T-helper 17 cell (primary cell): ENCODE measurements at places on chromosomes 1 and 21.
A peak's percentile ranks its signal among the peaks of the same experiment; 100 is the strongest.

DNA sequence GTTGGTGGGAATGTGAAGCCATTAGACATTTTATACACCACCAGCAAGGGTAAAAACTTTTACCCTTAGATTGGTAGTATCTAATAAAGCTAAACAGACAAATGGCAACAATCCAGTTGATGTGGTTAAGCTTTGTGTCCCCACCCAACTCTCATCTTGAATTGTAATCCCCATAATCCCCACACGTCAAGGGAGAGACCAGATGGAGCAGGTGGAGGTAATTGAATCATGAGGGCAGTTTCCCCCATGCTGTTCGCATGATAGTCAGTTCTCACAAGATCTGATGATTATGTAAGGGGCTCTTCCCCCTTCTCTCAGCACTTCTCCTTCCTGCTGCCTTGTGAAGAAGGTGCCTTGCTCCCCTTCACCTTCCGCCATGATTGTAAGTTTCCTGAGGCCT is 602.3 kb downstream of the NUF2 start:
- H3K4me1 ChIP-seq, result no peaks in the 10 kb centered on the region
- no peak for DNase-seq
- no peaks in the 10 kb centered on the region for H3K27me3 ChIP-seq
- no peak overlapping the region for H3K4me3 ChIP-seq
- no peaks in the 10 kb centered on the region for H3K36me3 ChIP-seq

- H3K27me3 ChIP-seq, result peaks cover 38% of the 10 kb centered on the region
- H3K27ac ChIP-seq, result peak overlapping the region; percentile 70
- peak overlapping the region; percentile 91 for H3K4me3 ChIP-seq
- H3K4me1 ChIP-seq, result peaks cover 45% of the 10 kb centered on the region
- no peaks in the 10 kb centered on the region for H3K36me3 ChIP-seq
These were observed 2.7 kb downstream of the GRHL3 start for GRCh38 chr1:24321697-24322469.

DNA sequence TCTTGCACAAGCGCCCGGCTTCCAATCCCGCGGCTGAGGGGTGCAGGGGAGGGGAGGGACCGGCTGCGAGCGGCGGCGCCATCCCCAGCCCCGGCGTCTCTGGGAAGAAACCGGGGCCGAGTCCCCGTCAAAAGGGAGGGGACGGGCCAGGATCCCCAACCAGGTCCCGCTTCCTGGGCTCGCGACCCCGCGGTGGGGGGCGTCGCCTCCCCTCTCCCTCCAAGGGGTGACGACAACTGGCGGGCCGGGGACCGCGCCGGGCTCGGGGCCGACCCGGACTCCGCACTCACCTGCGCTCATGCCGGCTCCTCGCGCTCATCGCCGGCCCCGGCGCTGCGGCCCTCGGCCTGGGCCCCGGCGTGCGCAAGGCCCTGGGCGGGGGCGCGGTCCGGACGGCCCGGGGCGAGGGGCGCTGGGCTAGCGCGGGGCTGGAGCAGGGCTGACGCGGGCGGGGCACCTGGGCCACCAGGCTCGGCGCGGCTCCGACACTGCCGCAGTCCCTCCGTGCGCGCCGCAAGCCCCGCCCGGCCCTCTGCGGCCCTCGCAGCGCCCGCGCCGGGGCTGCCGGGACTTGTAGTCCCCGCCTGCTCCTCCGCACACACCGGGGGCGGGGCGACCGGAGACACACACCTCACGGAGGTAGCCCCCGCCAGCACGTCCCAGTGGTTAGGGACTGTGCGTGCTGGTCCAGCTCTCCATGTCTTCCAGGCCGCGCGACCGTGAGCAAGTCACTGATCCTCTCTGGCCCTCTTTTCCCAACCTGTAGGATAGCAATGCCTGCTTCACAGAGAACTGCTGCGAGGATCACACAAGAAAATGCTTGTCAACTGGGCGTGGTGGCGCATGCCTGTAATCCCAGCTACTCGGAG is at the start of gene ATP13A2:
Gene ATP13A2, minus strand, starts transcription at position 490 of the 869 bp plus-strand sequence. Its CDS starts 190 bp downstream, at position 300.
- H3K36me3 ChIP-seq, result no peaks in the 10 kb centered on the region
- H3K4me3 ChIP-seq, result peak within 1 kb of the TSS; percentile 86
- DNase-seq, result peak; percentile 85

- H3K4me1 ChIP-seq, result peaks cover 62% of the 10 kb centered on the region
- H3K27me3 ChIP-seq, result no peaks in the 10 kb centered on the region
- DNase-seq, result peak; percentile 78
- H3K27ac ChIP-seq, result peak overlapping the region; percentile 100
- peak overlapping the region; percentile 95 for H3K4me3 ChIP-seq
- H3K36me3 ChIP-seq, result no peaks in the 10 kb centered on the region
These were observed 49.7 kb downstream of the RASSF5 start for GRCh38 chr1:206556750-206557635.

GRCh38 chr1:86472767-86473166 is 4.0 kb downstream of the CLCA1 start:
- no peaks in the 10 kb centered on the region for H3K36me3 ChIP-seq
- no peak for DNase-seq
- H3K27ac ChIP-seq, result no peak overlapping the region
- no peaks in the 10 kb centered on the region for H3K4me1 ChIP-seq
- H3K4me3 ChIP-seq, result no peak overlapping the region

DNA sequence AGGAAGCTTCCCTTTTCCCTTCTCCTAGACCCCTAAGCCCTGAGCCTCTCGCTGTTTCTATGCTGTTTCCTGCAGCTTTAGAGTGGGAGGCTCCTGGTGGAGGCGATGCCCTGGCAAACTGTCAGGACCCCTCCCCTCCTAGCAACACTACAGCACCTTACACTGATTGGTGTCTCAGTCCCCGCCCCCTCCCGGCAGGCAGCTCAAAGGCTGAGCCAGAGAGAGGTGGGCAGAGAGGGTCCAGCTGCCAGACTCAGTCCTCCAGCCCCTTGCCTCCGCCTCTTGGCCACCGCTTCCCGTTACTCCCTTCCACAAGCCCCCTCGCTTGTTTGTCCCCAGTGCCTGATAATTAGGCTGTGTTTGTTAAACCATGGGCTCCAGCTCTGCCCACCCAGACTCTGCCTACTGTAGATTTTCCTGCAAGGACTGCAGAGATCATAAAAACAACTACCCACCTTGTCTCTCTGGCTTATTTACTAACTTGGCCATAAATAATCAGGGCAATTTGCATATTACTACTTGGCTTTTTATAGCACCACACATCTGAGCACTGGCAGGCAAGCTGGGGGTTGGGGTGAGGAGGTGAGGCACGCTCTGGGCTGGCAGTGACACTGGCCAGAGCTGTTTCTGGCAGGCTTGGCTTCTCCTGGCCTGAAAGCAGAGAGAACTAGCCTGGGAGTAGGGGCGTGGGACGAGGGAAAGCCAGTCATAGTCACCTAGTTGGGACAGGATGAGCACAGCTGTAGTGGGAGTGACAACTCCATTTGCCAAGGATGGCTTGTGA is 107.5 kb downstream of the CSMD2 start:
- H3K27ac ChIP-seq, result no peak overlapping the region
- H3K27me3 ChIP-seq, result peaks cover 24% of the 10 kb centered on the region
- no peak overlapping the region for H3K4me3 ChIP-seq
- no peak for DNase-seq

DNA sequence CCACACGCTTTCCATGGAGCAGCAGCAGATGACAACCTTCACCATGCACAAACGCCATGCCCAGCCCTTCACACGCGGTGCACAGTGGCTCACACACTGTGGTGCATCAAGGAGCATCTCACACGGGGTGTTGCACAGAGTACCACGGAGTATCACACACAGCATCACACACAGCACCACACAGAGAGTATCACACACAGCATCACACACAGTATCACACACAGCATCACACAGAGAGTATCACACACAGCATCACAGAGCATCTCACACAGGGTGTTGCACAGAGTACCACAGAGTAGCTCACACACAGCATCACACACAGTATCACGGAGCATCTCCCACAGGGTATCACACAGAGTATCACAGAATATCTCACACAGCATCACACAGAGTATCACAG is 122.2 kb upstream of the RAB4A start:
- peaks cover 26% of the 10 kb centered on the region for H3K27me3 ChIP-seq
- H3K4me1 ChIP-seq, result peaks cover 9% of the 10 kb centered on the region
- peaks cover 3% of the 10 kb centered on the region for H3K36me3 ChIP-seq
- no peak overlapping the region for H3K27ac ChIP-seq
